ENCODE measurements at places on chromosomes 2 and 18. TPM values are rescaled to one million over a fixed set of nuclear protein-coding genes. Genes with fewer than 3 reads are reported as not detected.

The IL36B gene
- 1.4 TPM for total RNA-seq

The UGT1A8 gene
- 0.16 TPM for total RNA-seq

The E2F6 gene
- 5.0 TPM for total RNA-seq

The GPR45 gene
- not detected for total RNA-seq

The CHRND gene
- total RNA-seq, result not detected

The ANO7 gene
- 0.12 TPM for total RNA-seq

The INPP1 gene
- total RNA-seq, result 68.7 TPM

DNA sequence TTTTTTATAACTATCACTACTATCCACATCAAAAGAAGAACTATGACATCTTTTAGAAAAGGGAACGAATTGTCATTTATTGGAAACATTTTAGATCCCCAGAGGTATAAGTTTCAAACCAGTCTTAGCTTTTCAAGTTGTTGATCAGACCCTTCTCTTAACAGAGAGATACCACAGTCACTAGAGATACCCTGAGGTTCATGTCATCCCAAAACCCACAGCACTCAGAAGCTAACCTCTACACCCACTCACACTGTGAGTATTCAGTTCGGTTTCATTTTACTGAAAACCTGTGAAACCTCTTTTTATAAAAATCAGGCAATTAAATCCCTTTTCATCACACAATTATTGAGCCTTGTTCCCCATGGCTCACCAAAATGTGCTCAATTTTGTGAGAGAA, 156.2 kb downstream of the DTNA start:
- ATAC-seq, result no peak

DNA sequence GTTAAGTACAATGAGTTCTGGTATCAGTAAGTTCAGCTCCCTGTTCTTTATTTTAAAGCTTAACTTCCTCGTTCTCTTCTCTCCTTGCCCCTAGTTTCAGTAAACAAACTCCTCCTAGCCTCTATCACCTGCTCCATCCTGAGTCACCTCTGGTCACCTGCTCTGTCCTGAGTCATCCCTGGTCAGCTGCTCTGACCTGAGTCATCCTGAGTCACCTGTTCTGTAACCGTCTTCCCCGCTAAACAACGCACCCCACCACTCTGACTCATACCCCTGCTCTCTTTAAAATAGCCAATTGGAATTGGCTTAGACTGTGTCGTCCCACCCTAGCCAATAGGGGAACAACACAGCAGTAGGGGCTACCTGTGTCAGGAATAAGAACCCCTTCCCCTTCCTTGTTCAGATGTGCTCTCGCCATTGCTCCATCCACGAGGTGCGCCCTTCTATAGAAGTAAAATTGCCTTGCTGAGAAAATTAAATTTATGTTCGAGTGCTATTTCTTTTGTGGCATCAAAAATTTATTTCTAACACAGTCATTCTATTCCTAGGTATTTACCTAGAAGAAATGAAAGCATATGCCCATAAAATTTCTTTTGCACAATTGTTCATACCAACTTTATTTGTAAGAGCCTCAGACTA, 24.9 kb upstream of the RMND5A start:
- peak; percentile 89 for ATAC-seq

DNA sequence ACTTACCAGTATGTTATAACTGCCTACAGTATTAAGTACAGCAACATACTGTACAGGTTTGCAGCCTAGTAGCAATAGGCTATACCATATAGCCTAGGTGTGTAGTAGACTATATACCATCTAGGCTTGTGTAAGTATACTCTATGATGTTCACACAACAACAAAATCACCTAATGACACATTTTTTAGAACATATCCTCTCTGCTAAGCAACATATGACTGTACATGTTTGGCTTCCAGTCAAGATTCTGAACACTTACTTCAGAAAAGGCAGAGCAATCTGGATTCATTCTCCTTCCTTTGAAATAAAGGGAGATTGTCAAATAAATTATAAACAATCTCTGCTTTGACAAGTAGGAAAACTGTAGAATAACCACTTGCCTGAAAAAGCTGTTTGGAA, 81.8 kb downstream of the EXOC6B start:
- ATAC-seq, result peak; percentile 66

GRCh38 chr2:161947836-161948235, 126.2 kb downstream of the DPP4 start:
- no peak for ATAC-seq

GRCh38 chr2:159146996-159147666, 139.4 kb downstream of the WDSUB1 start:
- peak; percentile 99 for ATAC-seq

DNA sequence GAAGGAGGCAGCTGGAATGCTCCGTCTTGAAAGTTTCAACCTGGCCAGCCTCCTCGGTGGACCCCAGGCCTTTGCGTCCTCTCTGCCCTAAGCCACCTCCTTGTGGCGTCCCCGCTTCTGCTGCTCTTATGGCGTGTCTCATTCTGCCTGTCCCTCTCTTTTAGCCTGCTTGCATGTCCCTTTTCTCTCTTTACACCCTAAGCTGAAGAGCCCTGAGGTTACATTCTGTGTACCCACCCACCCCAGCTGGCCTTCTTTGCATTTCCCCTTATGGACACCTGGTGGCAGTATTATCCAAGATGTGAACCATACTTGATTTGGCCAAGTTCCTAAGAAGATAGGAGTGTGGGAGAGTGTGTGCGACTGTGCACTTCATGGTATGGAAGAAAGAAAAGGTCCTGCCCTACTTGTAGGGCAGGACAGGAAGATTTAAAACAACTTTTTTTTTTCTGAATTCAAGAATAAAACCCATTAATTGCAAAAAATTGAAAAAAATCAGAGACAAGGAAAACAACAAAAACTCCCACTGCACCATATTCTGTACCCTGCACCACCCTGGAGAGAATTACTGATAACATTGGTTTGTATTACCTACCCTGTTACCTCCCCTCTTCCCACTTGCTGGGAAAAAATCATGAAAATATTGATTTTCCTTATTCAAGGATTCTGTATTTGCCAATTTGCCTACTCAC, 77.4 kb downstream of the DYSF start:
- ATAC-seq, result peak; percentile 41

DNA sequence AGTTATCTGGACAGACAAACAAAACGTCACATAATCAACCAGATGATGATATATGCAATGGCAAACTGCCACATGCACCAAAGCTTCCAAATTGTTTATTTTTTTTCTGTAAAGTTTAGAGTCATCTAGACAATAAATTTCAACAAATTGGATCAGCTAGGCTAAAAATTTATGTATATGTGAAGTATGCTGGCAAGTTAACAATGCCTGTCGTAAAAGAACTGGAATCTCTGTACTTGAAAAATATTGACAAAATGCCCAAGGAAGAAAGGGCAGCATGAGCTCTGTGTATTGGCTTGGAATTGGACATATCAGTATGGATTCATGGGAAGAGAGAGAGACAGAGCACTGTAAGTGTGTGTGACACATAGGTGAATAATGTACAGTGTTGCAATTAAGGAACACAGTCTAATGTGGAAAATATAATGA, 309.8 kb downstream of the ERBB4 start:
- ATAC-seq, result no peak

- no peak for ATAC-seq
Observed at GRCh38 chr2:20599861-20600461, 50.9 kb downstream of the HS1BP3 start.

DNA sequence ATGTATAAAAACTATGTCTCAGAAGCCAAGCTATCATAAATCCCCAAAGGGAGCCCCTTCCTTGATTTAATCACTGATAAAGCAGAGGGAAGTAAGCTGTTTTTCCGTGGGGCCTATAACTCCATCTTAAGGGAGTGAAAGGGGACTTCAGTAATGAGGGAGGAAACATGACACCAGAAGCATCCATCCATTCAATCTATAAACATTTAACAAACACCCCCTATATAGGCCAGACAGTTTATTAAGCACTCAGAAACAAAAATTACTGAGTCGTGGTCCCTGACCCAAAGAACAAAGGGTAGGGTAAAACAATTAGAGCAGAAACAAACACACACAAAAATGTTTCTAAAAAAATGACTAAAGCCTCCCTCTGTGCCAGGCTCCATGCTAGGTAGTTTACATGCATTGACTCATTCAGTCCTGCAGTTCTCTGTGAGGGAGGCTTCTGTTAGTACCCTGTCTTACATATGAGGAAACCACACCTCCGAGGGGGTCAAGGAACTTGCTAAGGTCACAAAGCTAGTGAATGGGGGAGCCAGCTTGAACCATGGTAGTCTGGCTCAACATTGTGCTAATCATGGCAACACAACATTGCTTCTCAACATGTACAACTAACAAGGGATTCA, 472.1 kb downstream of the CDH2 start:
- ATAC-seq, result no peak

Measured in esophagus mucosa (tissue), 1 donor.